ENCODE measurements at places on chromosomes 11 and 22.

DNA sequence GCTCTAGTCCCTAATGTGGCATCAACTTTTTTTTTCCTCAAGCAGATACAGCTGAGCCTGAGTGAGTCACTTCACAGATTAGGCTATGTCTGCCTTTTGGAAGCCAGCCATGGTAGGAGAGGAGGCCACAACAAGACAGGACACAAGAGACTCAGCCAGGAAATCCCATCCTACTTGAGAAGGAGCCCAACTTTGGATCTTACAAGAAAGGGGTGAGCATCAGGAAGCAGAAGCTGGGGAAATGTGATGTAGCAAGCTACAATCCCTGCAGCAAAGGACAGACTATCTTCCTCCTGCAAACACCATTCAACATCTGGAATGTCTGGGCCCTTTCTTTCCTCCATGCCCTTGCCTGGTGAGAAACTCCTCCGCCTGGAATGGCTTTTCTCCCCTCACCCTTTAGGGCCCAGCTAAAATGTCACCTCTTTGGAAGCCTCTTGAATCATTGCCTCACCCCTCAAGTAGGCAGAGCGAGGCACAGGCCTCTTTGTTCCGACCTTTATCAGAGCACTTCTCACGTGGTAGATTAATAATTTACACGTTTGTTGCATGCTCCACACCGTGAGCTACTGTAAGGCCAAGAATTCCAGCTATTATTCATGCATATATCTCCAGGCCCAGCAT lies 156.4 kb upstream of the PITPNB start:
- no peak for DNase-seq

DNA sequence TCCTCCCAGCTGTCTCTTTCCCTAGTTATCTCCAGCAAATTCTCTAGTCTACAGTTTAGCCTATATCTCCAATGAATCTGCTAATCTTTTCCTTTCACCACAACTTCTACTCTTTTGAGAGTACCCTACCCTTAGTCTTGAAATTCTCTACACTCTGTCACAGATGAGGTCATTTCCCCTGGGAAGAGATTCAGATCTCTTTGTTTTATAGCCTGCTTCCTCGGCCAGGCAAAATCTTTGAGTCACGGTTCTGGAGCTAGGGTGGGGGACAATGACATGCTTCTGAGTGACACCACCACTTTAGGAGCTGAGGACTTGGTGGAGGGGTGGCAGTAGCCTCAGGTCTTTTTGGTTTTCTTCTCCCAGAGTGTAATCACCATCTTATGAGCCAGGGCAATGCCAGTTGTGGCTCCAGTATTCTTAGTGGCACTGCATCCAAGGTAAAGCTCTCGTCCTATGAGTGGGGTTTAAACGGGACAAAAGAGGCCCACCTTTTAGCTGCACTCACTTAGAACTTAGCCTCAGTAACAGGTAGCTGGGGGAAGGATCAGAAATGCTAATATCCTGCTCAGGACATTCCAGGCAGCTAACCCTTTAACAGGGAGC lies 98.5 kb upstream of the RRM1 start:
- no peak for DNase-seq

DNA sequence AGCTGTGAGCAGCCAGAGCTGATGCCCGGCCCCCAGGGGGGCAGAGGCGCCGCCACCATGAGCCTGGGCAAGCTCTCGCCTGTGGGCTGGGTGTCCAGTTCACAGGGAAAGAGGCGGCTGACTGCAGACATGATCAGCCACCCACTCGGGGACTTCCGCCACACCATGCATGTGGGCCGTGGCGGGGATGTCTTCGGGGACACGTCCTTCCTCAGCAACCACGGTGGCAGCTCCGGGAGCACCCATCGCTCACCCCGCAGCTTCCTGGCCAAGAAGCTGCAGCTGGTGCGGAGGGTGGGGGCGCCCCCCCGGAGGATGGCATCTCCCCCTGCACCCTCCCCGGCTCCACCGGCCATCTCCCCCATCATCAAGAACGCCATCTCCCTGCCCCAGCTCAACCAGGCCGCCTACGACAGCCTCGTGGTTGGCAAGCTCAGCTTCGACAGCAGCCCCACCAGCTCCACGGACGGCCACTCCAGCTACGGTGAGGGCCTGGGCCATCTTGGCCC lies 6.1 kb downstream of the CDC42EP1 start:
- DNase-seq, result peak; percentile 22

DNA sequence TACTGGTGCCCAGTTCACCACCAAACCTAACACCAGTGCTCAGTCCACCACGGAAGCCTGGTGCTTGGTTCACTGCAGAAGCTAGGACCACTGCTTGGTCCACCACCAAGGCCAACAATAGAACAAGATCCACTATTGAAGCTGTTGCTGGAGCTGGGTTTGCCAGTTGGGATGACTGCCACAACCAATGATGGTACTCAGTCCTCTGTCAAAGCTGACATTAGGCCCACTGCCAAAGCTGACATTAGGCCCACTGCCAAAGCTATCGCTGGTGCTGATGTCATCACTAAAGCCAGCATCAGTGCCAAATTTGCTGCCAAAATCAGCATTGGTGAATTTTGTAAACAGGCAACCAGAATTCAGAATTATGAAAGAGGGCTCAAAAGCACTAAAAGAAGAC lies 1850.2 kb upstream of the RAG2 start:
- no peak for DNase-seq

All from CD4-positive, alpha-beta T cell treated with Interleukin-2 at 100 ng/mL for 4 hours (primary cell).